Epithelial cell of proximal tubule (primary cell): ENCODE measurements at places on chromosomes 7 and 10. TPM values are rescaled to one million over a fixed set of nuclear protein-coding genes. Genes with fewer than 3 reads are reported as not detected.
A peak's percentile ranks its signal among the peaks of the same experiment; 100 is the strongest.

DNA sequence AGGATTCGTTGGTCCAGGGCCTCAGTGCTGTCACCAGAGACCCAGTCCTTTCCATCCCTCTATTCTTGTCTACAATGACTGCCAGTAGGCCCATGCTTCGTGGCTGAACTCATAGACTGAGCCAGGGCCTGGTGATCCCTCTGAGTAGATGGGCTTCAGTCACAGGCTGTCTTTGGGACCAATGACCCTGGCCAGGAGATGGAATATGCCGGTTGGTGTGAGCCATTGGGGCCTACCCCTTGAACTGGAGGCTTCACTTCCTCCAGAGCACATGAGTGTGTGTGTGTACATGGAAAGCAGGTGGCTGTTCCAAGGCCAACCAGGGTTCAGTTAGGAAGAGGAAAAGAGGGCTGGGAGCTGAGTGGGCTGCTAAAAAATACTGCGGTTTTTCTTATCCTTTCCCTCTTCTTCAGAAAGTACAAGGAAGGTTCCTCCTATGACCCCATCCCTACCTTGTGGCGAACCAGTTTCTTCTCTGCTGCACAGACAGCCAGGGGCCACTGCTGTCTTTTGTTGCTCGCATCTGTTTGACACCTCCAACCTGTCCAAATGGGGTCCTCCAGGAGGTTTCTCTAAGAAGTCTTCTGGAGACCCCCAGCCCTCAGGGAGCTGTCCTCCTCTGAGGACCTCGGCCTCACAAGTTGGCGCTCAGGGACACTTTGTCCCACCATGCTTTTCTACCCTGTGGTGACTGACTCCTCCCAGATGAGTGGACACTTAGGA lies 36.6 kb downstream of the ADRA2A start:
- no peak for DNase-seq

- no peak for DNase-seq
These were observed 1053.9 kb downstream of the CNTNAP2 start for GRCh38 chr7:147170341-147171012.

DNA sequence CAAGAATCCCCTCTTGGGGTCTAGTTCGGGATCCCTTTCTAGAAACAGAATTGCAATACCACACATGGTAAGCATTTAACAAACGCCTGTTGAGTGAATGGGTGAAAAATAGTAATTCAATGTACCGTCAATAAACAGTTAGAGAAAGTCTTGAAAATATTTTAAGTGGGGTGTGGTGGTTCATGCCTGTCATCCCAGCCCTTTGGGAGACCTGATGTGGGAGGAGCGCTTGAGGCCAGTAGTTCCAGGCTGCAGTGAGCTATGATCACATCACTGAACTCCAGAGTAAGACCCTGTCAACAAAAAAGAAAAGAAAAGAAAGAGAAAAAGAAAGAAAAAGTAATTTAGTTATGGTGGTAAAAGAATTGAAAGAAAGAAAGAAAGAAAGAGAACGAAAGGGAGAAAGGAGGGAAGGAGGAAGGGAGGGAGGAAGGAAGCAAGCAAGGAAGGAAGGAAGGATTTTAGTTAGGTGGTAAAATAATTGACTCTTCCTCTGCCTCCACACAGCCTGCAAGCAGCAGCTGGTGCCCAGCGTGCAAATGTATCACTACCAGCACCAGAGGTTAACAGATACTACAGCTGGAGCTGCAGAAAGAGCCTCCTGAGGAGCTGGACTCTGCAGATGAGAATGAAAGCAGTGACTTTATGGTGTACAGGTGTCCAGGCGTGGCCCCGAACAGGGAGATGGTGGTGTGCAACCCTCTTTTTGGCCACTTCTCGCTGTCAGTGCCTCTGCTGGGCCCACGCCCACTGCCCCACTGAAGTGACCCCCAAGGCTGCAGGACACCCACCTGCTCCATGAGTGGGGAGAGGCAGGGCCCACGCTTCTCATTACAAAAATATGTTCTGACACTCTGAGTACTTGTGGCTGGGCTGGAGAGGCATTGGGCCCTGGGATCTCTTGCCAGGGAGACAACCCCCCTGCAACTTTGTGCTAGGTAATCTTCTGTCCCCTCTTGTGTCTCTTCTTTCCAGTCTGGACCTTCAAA lies 135.4 kb downstream of the BAMBI start:
- no peak for DNase-seq

- DNase-seq = no peak
These were observed 45.0 kb downstream of the VOPP1 start for GRCh38 chr7:55527307-55527706.

GRCh38 chr10:48461623-48462481 lies 143.0 kb downstream of the ARHGAP22 start:
- no peak for DNase-seq

DNA sequence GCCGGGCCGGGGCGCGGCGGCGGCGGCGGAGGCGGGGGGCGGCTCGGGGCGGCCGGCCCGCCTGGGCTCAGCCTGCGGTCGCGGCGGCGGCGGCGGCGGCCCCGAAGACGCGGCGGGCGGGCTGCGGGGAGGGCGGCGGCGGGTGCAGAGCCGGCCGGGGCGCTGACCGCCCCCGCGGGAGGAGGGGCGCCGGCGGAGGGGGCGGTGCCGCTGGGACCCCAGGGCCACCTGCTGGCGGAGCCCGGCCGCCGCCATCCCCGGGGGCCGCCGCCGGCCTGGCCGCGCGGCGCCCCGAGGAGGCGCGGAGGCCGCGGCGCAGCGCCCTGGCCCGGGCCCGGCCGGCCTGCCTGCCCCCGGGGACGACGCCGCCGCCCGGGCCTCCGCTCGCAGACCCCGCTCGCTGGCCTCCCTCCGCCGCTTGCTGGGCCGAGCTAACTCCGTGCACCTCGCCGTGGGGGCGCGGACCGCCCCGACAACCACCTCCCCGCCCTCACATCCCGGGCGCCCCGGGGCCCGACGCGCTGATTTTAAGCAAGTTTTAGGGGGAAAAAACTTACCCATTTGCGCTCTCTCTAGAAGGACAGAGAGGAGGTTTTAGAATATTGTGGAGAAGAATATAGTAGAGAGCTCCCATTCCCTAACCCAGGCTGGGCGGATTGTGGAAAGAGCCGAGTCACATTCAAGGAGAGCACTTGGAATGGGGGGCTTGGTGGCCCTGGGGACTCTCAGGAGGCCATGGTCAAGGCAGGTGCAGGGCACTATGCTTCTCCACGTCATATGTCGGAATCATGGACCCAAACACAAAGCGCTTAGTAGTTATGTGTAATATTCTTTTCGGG lies at the start of gene BEND7:
BEND7 (minus strand) TSS at position 140 of the 839 bp plus-strand sequence. CDS start 481 bp downstream, outside the sequence.
- DNase-seq = no peak

DNA sequence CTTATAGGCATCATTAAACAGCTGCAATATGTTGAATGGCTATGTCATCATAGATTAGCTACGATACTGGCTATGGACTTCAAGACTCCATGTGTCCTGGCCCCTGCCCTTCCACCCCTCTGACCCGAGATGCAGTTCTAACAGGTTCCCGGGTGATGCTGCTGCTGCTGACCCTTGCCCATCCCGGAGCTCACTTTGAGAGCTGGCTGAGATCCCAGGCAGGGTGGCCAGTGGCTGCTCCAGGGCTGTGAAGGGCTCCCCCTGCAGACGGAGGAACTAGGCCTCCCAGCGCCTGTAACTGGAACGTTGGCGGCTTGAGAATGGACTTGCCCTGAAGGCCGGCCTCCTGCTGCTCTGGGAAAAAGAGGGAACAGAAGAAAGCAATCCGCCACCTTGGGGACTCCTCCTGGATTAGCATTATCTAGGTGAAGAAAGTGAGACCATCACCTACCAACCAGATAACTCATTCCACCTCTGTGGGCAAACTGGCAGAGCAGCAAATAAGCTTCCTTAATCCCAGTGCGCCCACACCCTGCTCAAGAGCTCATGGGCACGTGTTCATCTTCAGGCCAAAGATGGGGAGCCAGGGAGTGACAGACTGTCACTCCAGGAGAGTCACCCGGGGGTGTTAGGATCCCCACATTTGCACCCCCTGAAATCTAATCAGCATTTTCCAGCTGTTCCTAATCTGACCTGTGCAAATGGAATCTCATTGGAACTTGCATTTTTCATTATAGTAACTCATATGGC lies 56.8 kb downstream of the PARP12 start:
- DNase-seq = no peak

- no peak for DNase-seq
These were observed 5.1 kb downstream of the SH2D4B start for GRCh38 chr10:80542652-80543318.

- no peak for DNase-seq
These were observed 3.3 kb downstream of the FRAT2 start for GRCh38 chr10:97331153-97331703.

- DNase-seq = no peak
These were observed at the start of gene GSAP for GRCh38 chr7:77415823-77416620. Gene GSAP (minus strand): TSS chr7:77416349. CDS start chr7:77416321, 28 bp downstream.

DNA sequence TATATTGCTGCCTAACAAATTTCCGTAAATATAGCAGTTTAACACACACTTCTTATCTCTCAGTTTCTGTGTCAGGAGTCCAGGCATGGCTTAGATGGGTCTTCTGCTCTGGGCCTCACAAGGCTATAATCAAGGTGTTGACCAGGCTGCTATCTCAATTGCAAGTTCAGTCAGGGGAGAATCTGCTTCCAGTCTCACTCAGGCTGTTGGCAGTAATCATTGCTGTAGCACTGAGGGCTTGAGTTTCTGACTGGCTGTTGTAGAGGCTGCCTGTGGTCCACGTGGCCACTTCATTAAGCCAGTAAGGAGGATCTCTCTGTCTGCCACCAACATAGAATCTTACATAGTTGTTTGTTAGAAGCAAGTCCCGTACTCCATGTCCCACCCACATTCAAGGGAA lies 138.4 kb downstream of the ST7 start:
- DNase-seq = no peak

GRCh38 chr7:48182718-48183369 lies 11.6 kb downstream of the ABCA13 start:
- no peak for DNase-seq

GRCh38 chr10:95352684-95353083 lies 61.9 kb upstream of the PDLIM1 start:
- no peak for DNase-seq

- no peak for DNase-seq
These were observed 162.9 kb downstream of the CREB5 start for GRCh38 chr7:28575241-28575643.

DNA sequence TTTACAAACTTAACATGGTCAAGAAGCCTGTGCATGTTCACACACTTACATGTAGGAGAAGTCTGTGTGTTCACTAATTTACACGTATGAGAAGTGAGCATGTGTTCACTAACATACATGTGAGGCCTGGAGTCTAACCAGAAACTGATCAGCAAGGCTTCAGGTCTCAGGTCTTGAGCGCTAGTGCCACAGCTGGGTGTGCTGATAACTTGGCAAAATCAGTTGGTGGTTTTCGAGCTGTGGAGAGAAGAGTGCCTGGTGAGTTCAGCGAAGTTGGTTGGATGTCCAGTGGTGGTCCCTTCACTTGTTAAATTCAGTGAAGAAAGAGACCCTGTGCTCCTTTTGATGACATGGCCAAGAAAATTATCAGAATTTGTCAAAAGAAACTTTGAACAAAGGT lies 98.7 kb downstream of the CELF2 start:
- DNase-seq = no peak

DNA sequence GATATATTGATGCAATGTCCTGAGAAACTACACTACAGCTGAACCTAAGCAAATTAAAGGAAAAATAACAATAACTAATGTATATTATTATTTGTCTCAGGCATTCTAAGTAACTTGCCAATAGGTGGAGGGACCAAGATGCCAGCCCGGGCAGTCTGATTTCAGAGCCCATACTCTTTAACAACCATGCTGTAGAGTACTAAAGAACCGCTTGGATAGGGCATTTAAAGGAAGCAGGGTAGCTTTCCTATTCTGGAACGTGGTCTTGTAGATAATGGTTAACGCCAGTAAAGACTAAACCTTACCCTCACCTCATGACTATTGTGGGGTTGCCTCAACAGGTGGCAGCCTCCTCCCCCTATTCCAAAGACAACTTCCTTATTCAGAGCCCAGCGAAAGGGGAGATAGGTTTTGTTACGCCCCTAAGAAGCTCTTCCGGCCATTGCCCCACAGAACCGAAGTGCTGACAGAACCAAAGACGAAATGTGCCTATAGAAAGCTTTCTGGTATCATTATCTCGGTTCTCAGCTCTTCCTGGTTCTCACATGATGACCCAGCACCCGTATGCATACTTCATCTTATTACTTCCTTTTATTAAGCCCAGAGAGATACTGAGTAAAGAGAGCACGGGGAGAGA lies 707 bp upstream of the C1GALT1 start:
- peak; percentile 62 for DNase-seq

DNA sequence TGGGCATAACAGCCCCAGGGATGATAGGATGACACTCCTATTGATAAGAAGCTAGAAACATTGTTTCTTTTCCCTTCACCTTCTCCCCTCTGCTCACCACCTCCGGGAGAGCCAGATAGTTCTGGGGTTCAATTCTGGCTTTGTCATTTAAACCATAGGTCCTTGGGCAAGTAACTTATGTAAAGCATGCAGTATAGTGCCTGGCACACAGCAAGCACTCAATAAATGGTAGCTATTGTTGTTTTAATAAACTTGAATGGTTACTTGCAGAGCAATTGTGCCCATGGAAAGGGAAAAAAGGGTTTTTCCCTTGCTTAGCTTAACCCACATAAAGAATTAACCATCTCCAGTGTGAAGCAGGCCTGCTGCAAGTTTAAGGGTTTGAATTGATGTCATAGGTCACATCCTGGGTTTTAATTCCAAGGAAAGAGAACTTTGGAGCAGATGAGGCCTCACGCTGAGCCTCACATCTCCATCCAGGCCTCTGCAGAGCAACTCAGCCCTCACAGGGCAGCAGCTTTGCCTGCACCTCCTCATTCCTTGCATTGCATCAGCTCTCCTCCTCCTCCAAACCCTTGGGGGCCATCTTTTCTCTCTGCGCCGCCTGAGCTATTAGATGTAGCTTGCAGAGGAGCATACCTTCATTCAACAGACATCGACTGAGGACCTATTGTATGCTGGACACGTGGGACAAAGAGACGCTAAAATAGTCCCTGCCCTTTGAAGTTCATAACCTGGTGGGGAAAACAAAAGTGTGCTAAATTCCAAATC lies 22.9 kb downstream of the ZNF775 start:
- DNase-seq = no peak

- no peak for DNase-seq
These were observed 42.8 kb downstream of the PDGFA start for GRCh38 chr7:476736-477360.

Gene EGFR
- 40.2 and 48.1 TPM in 2 replicates for total RNA-seq

Gene TUBB8
- 0.29 and 2.1 TPM in 2 replicates for total RNA-seq

Gene ATOH7
- 0.58 TPM in 1 of 2 replicates, not detected in the other for total RNA-seq

Gene CCDC172
- not detected in 2 replicates for total RNA-seq

Gene C10orf67
- total RNA-seq = 0.40 and 0.43 TPM in 2 replicates
